Activated CD4-positive, alpha-beta memory T cell treated with anti-CD3 and anti-CD28 coated beads, Interleukin-2, amount 10 ng/mL, durations not matched to agents 7 days and 5 days (primary cell): ENCODE measurements at places on chromosomes 3 and 15.
A peak's percentile ranks its signal among the peaks of the same experiment; 100 is the strongest.

DNA sequence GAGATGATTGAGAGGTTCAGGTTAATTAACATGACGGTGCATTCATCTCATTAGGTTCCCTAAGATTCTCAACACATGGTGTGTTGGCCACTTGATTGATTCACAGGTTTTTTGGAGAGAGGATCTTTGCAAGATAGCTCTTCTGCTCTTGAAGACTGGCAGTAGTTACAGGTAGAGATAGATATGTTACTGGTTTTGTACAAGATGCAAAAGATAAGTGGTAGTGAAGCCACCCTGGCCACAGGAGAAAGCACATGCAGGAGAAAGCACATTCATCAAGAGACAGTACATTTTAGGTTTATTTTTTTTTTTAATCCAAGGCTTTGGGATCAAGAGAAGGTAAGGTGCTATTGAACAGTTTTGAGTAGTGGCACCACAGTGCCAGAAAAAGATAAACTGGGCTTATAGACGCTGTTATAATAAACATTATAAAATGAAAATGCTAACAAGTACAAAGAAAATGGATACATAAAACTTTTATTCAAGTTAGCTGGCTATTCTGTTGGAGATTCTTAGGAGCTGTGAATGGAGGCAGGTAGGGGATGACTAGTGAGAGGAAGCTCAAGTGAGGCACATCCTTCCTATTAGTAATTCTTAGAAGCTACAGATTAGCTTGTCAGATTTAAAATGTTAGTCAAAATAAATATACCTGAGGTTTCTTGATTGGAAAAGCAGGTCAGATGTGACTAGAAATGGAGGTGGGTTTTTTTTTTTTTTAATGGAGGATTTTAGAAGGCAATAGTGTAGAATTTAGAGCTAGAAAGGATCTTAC lies 10.8 kb downstream of the SELENOT start:
- H3K36me3 ChIP-seq: peaks cover 49% of the 10 kb centered on the region
- no peak for DNase-seq
- H3K4me1 ChIP-seq: peaks cover 54% of the 10 kb centered on the region
- peak overlapping the region; percentile 41 for H3K27ac ChIP-seq

DNA sequence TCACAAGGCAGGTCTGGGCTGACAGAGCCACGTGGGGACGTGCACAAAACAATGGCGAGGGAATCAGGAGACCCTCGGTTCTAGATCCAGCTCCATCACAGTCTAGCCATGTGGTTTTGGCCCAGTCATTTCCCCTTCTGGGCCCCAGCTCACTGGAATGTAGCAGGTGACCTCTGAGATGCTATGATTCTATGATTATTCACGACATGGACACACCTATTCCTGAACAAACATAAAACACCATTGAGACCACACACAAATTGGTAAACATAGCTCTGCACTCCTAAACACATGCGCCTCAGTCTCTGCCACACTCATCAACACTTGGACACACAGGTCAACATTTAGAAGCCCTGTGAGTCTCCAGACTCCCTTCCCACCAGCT lies 9.0 kb downstream of the IGDCC4 start:
- H3K27me3 ChIP-seq: peaks cover 21% of the 10 kb centered on the region
- H3K27ac ChIP-seq: no peak overlapping the region
- no peaks in the 10 kb centered on the region for H3K36me3 ChIP-seq
- peaks cover 2% of the 10 kb centered on the region for H3K4me1 ChIP-seq
- no peak overlapping the region for H3K4me3 ChIP-seq

GRCh38 chr3:67624078-67624477 lies 30.3 kb downstream of the SUCLG2 start:
- H3K36me3 ChIP-seq: peaks cover 59% of the 10 kb centered on the region
- no peak for DNase-seq
- no peaks in the 10 kb centered on the region for H3K27me3 ChIP-seq

- H3K4me3 ChIP-seq: no peak overlapping the region
- H3K27ac ChIP-seq: no peak overlapping the region
- peaks cover 4% of the 10 kb centered on the region for H3K27me3 ChIP-seq
- no peaks in the 10 kb centered on the region for H3K36me3 ChIP-seq
- no peaks in the 10 kb centered on the region for H3K4me1 ChIP-seq
These were observed 40.7 kb upstream of the LMCD1 start for GRCh38 chr3:8460815-8461456.

GRCh38 chr3:126432361-126433104 lies 37.8 kb downstream of the CFAP100 start:
- H3K27ac ChIP-seq: no peak overlapping the region
- no peaks in the 10 kb centered on the region for H3K4me1 ChIP-seq
- H3K36me3 ChIP-seq: no peaks in the 10 kb centered on the region
- DNase-seq: no peak
- no peaks in the 10 kb centered on the region for H3K27me3 ChIP-seq

- H3K4me1 ChIP-seq: no peaks in the 10 kb centered on the region
- H3K36me3 ChIP-seq: peaks cover 4% of the 10 kb centered on the region
- no peak for DNase-seq
- H3K27me3 ChIP-seq: no peaks in the 10 kb centered on the region
These were observed 299.6 kb downstream of the ULK4 start for GRCh38 chr3:41662288-41662687.

DNA sequence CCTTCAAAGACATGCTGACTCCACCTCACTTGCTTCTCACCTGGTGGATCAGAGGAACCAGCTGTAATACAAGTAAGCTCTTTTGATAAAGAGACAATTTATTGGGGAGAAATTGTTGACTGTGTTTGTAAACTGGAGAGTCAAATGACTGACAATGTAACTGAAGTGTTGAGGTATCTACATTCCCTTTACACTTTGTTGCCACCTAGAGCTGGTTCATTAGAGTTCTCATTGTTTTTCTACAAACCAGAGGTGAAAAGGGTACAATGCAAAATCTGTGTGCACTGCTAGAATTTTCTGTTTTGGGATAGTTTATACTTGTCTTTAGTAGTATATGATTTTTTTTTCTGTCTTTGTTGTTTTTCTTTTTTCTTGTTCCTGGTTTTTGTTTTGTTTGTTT lies 8.7 kb upstream of the LRRC58 start:
- no peak for DNase-seq
- H3K4me1 ChIP-seq: no peaks in the 10 kb centered on the region
- no peaks in the 10 kb centered on the region for H3K36me3 ChIP-seq
- H3K27ac ChIP-seq: no peak overlapping the region
- peaks cover 30% of the 10 kb centered on the region for H3K27me3 ChIP-seq
- no peak overlapping the region for H3K4me3 ChIP-seq

GRCh38 chr3:107676469-107677309 lies 153.9 kb downstream of the BBX start:
- H3K36me3 ChIP-seq: no peaks in the 10 kb centered on the region
- H3K27ac ChIP-seq: no peak overlapping the region
- H3K4me3 ChIP-seq: no peak overlapping the region
- DNase-seq: no peak

DNA sequence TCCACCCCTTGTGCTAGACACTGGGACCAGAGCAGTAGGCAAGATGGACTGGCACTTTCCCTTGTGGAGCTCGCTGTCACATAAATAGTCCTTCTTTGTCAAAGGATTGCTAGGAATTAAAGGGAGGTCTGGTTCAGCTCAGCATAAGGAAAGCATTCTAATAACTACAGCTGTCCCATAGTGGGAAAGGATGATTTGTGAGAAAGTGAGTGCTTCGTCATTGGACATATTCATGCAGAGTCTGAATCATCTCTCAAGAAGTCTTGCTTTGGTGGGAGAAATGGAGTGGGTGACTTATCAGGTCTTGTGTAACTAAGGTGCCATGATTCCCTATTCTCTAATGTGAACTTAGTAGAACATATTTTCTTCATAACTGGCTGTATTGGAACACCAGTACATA lies 14.7 kb downstream of the PPARG start:
- peaks cover under 1% of the 10 kb centered on the region for H3K4me1 ChIP-seq
- DNase-seq: no peak
- peaks cover 26% of the 10 kb centered on the region for H3K27me3 ChIP-seq
- H3K36me3 ChIP-seq: no peaks in the 10 kb centered on the region
- H3K27ac ChIP-seq: no peak overlapping the region

GRCh38 chr15:63000706-63001105 lies 41.8 kb upstream of the TPM1 start:
- H3K4me3 ChIP-seq: no peak overlapping the region
- no peak for DNase-seq
- H3K4me1 ChIP-seq: no peaks in the 10 kb centered on the region
- no peak overlapping the region for H3K27ac ChIP-seq
- H3K27me3 ChIP-seq: peaks cover 4% of the 10 kb centered on the region

GRCh38 chr15:31799319-31799714 lies 231.0 kb upstream of the CHRNA7 start:
- H3K4me1 ChIP-seq: no peaks in the 10 kb centered on the region
- DNase-seq: no peak
- H3K27me3 ChIP-seq: peaks cover 2% of the 10 kb centered on the region
- no peak overlapping the region for H3K4me3 ChIP-seq

- H3K27ac ChIP-seq: no peak overlapping the region
- peaks cover 25% of the 10 kb centered on the region for H3K27me3 ChIP-seq
- peaks cover 21% of the 10 kb centered on the region for H3K4me1 ChIP-seq
- peaks cover 9% of the 10 kb centered on the region for H3K36me3 ChIP-seq
- no peak overlapping the region for H3K4me3 ChIP-seq
These were observed 79.8 kb downstream of the LIPC start for GRCh38 chr15:58511599-58511987.

DNA sequence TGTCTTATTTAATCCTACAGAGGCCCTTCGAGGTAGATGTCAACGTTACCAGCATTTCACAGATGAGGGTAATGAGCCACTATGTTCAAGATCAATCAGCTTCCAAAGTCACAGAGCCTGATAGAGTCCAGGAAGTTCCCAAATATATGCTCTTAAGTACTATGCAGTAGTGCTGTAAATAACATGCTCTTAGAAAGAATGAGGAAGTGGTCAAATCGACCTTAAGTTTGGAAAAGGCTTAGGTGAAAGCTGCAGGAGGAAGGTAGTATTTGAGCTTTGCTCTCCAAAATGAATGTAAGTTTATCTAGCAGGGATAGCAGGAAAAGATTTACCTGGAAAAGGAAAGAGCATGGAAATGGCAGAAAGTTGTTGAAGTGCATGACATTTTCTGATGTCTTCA lies 234.0 kb downstream of the RBMS3 start:
- no peaks in the 10 kb centered on the region for H3K27me3 ChIP-seq
- no peak overlapping the region for H3K4me3 ChIP-seq
- DNase-seq: no peak
- H3K27ac ChIP-seq: no peak overlapping the region
- H3K4me1 ChIP-seq: no peaks in the 10 kb centered on the region
- no peaks in the 10 kb centered on the region for H3K36me3 ChIP-seq

DNA sequence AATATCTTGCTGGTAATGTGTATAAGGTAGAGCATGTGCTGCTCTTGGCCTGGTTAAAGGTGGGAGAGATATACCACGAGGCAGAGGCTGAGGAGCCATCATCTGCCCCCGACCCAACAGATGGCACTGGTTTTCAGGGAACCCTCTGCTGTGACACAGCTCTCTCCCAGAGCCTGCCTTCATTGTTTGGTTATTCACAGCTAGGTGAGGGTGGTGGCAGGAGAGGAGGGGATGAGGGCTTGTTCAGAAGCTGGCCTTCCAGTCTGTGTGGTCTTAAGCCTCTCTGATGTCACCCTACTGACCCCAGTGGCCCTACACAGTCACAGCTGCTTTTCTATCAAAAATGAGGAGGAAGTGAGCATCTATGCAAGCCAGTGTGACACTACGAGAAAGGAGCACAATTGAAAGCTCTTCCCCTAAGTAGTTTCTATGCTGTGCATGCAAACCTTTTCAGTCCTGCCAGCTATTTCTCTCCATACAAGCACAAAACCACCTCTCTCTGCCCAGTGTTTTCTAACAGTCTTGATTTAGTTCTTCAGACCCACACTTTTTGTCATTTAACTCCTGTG lies 258.4 kb upstream of the AGTR1 start:
- H3K27me3 ChIP-seq: no peaks in the 10 kb centered on the region
- no peak overlapping the region for H3K27ac ChIP-seq
- H3K36me3 ChIP-seq: no peaks in the 10 kb centered on the region
- H3K4me3 ChIP-seq: no peak overlapping the region

- no peaks in the 10 kb centered on the region for H3K4me1 ChIP-seq
- no peaks in the 10 kb centered on the region for H3K36me3 ChIP-seq
- H3K4me3 ChIP-seq: no peak overlapping the region
- DNase-seq: no peak
These were observed 110.8 kb downstream of the GREM1 start for GRCh38 chr15:32828507-32829186.
